Neural progenitor cell (in vitro differentiated cells): ENCODE measurements at places on chromosomes 13 and 19. TPM values are rescaled to one million over a fixed set of nuclear protein-coding genes. Genes with fewer than 3 reads are reported as not detected.
A peak's percentile ranks its signal among the peaks of the same experiment; 100 is the strongest.

Gene ZNF610
- 13.0 and 13.1 TPM in 2 replicates for total RNA-seq

Gene OR7E24
- not detected in 2 replicates for total RNA-seq

Gene ZNF132
- total RNA-seq = 1.0 and 1.4 TPM in 2 replicates

Gene RASGRP4
- 0.09 TPM in 1 of 2 replicates, not detected in the other for total RNA-seq

Gene KLK15
- total RNA-seq = not detected in 2 replicates

DNA sequence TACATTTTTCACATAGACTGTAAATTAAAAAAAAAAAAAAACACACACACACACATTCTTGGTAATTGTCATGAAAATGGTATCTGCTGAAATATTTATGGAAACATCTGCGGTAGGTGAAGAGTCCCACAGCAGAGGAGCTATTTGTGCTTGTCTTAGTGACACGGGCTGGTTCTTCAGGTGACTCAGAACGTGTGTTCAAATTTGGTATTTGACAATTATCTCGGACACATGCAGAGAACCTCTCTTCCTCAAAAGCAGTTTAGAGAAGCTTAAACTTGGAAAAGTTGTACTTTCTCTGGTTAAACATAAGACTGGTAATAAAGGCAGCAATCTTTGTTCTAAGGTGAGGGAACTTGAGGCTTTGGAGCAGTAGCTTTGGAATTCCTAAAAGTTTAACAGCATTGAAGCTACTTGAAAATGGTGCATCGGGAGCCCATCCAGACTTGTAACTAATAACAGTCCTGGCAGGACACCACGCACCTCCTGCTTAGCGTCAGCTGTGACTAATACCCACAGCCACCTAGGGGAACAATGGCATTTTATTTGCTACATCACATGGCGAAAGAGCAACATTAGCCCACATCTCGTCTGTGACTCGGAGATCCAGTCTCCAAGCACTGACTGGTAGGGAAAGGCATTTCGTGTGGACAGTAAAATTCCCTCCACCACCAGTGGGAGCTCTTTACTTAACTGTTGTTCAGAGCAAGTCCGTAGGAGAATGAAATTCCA is 1505.1 kb upstream of the SLC10A2 start:
- H3K27ac ChIP-seq = no peak overlapping the region
- H3K4me3 ChIP-seq = no peak overlapping the region
- H3K27me3 ChIP-seq = no peaks in the 10 kb centered on the region
- DNase-seq = peak; percentile 72
- H3K36me3 ChIP-seq = no peaks in the 10 kb centered on the region
- no peaks in the 10 kb centered on the region for H3K4me1 ChIP-seq

- no peaks in the 10 kb centered on the region for H3K4me1 ChIP-seq
- no peak for DNase-seq
- H3K36me3 ChIP-seq = no peaks in the 10 kb centered on the region
- no peak overlapping the region for H3K27ac ChIP-seq
- no peak overlapping the region for H3K4me3 ChIP-seq
- no peaks in the 10 kb centered on the region for H3K27me3 ChIP-seq
These were observed 405.3 kb upstream of the GPC6 start for GRCh38 chr13:92821324-92821723.

- no peaks in the 10 kb centered on the region for H3K4me1 ChIP-seq
- DNase-seq = no peak
- no peak overlapping the region for H3K4me3 ChIP-seq
- no peak overlapping the region for H3K27ac ChIP-seq
- H3K36me3 ChIP-seq = no peaks in the 10 kb centered on the region
- H3K27me3 ChIP-seq = no peaks in the 10 kb centered on the region
These were observed 9.9 kb upstream of the KPNA3 start for GRCh38 chr13:49802426-49802825.
